ENCODE measurements at places on chromosomes 5 and 9. TPM values are rescaled to one million over a fixed set of nuclear protein-coding genes. Genes with fewer than 3 reads are reported as not detected.

The KLHL9 gene
- total RNA-seq: 22.6 TPM

DNA sequence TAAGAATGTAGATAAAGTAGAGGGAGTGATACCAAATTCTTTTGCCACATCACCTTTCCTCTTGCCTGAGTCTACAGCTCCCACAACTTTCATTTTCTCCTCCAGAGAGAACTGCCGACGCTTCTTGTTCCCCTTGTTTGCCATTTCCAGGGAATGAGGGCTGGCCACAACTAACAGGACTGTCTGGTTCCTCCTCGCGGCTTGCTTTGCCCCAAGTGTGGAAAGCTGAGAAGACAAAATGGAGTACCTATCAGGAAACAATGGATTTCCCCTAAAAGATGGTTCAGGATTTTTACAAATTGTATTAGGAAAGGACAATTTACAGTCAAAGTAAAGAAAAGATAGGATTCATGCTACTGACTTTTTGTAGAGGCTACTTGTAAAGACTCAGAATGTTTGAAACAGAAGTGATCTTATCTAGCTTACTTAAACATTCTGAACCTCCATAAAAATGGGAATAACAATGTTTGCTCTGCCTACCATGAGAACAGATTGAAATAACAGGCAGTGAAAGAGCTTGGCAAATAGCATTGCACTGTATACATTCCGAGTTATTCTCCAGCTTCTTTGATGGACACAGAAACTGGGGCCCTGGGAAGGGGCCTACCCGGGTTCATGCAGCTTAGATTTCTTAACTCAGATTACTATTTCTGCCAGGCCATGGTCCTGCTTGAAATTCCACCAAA, 4.1 kb downstream of the TIGD6 start:
- DNase-seq: no peak

The SGCD gene
- 1.3 TPM for total RNA-seq

The CFAP157 gene
- 0.86 TPM for total RNA-seq

The TAF11L7 gene
- not detected for total RNA-seq

- no peak for DNase-seq
Measured at GRCh38 chr5:61788548-61788947, 456.5 kb downstream of the ZSWIM6 start.

- DNase-seq: no peak
Measured at GRCh38 chr5:43903129-43903528, 300.1 kb downstream of the NNT start.

GRCh38 chr9:87714819-87715218, 11.1 kb upstream of the CTSL start:
- peak; percentile 95 for DNase-seq

The INSL4 gene
- not detected for total RNA-seq

DNA sequence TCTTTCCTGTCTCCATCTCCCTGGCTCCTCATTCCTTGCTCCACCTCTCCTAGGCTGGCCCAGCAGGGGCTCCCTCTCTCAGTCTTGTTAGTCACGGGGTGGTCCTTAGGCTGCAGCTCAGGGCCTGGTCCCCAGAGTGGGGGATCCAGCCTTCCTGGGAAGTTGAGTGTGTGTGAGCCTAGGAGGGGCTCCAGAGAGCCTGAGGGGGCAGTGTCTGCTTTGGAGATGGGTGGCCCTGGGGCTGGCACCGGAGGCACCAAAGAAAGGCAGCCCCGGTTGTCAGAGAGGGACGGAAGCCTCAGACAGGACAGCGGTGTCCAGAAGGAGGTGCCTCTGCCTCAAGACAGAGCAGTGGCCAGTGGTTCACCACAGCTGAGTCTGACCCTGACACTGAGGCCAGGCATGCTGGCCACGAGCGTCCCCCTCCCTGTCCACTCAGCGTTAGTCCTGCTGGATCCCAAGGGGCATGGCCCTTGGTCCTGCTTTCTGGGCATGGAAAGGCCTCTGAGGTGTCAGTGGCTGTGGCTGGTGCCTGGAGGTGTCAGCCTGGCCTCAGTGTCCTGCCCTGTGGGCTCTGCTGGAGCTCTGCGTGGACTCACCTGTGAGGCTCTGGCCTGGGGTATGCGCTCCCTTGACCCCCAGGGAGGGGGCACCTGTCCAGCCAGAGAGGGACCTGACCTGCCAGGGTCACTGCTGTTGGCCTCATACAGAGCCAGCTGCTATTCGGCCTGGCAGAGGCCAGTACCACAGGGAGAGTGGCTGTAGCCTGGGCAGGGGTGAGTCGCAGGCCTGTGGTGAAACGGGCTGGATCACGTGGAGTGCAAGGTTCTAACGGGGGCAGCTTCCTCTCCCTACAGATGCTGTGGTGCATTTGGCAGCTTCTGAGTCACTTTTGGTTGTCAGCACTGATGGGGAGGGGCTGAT, 130.6 kb downstream of the CACNA1B start:
- no peak for DNase-seq

- no peak for DNase-seq
Measured at GRCh38 chr5:41559184-41559583, 48.8 kb upstream of the PLCXD3 start.

DNA sequence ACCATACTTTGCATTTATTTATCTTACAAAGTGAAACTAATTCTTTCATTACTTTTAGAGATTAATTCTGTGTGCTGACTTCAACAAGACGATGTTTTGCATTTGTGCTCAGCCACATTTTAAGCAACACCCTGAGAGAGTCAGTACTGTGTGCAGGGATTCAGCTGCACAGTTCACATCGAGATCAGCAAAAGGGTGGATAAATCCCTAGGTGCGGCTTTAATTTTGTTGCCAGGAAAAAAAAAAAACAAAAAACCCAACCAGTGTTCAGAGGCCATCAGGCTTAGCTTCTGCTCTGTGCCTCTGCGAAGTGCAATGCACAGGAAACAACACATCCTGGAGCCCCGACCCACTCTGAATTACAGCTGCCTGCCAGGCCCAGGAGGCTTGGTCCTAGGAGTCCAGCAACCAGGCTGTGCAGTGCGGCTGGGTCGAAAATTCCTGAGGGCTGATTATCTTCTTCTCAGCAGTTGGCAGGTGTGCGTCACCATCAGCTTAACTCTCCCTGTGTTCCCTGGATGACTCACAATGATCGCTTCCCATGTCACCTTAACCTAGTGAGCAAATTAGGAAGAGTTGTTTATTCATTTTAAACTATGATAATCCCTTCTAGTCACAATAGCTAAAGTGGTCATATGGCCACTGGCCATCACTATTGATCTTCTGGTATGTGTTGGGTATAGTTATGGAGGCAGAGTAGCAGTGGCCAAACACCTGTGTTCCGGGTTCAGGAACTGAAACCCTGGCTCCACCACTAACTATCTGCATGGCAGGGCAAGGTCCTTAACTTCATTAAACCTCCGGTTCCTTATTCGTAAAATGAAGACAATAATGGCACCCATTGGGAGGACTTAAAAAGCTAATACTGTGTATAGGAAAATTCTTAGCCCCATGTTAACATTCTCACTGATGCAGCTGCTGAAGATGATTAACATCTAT, 31.2 kb upstream of the NDUFB6 start:
- no peak for DNase-seq

GRCh38 chr9:105693435-105694189, 729 bp upstream of the TMEM38B start:
- no peak for DNase-seq

The ZFP2 gene
- total RNA-seq: 0.70 TPM

GRCh38 chr9:137380171-137380570, 42.8 kb downstream of the EXD3 start:
- DNase-seq: no peak

The FKTN gene
- total RNA-seq: 6.8 TPM

DNA sequence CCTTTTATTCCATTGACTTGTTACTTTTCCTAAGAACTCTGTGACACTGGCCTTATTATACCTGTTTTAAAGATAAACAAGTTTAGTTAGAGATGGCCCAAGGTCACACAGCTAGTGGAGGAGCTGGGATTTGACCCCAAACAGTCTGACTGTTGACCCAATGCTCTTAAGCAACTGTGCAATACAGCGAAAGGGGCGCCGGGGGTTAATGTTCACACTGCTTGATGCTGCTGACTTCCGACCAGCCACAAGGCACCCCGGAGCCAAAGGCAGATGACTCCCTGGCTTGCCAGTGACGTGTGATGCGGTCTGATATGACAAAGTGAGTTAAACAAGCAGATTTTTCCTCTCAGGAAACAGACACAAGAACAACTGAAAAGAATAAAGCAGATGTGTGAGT, 23.9 kb downstream of the PIK3R1 start:
- DNase-seq: peak; percentile 87

The HTR4 gene
- total RNA-seq: 2.3 TPM

The MARVELD2 gene
- total RNA-seq: 4.9 TPM

DNA sequence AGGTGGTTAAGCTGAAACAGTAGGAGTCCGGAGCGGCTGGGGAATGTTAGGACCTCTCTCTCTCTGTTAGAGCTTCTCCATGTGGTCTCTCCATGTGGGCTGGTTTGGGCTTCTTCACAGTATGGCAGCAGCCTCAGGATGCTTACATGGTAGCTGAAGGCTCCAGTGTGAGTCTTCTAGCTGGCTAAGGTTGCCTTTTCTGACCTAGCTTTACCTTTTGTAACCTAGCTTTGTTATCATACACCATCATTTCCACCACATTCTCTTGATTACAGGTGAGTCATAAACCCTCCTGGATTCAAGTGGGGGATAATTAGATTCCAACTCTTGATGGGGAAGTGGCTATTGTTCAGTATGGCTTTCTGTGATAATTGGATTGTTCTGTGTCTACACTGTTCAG, 98.5 kb downstream of the MTREX start:
- no peak for DNase-seq

DNA sequence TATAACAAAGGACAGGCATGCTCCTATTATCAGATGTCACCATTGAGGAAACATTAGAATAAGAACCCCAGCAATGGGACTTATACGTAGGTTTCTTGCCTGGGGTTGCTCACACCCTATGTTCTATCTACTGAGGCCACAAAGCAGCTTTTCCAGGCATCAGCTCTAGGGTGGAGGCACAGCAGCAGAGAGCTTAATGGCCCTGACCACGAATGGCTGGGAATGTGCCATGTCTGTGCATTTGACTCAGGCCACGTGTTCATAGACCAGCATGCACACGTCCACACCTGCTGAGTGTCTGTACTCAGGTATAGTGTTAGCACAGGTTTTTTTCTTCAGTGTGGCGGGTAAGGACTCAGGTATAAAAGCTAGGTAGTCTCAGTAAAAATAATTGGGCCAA, 129.4 kb downstream of the AOPEP start:
- no peak for DNase-seq

- no peak for DNase-seq
Measured at GRCh38 chr5:155193029-155193428, 179.5 kb downstream of the KIF4B start.

The PLEKHG4B gene
- 20.1 TPM for total RNA-seq

- DNase-seq: no peak
Measured at GRCh38 chr9:126166291-126166690, 160.3 kb upstream of the MVB12B start.

DNA sequence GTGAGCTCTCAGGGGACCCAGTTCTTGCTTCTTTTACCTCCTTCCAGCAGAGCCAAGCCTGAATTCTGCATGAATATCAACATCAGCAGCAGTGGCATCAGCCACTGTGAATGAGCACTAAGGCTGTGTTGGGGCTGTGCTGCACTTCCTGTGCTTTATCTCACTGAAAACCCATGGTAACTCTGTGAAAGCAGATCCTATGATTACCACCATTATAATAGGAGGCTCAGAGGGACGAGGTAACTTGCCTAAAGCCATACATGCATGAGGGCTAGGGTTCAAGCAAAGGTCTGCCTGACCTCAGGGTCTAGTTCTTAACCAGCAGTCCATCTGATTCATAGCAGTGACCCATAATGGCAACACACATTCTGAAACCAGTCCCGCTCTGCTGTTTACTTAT, 60.5 kb upstream of the RAPGEF1 start:
- no peak for DNase-seq

DNA sequence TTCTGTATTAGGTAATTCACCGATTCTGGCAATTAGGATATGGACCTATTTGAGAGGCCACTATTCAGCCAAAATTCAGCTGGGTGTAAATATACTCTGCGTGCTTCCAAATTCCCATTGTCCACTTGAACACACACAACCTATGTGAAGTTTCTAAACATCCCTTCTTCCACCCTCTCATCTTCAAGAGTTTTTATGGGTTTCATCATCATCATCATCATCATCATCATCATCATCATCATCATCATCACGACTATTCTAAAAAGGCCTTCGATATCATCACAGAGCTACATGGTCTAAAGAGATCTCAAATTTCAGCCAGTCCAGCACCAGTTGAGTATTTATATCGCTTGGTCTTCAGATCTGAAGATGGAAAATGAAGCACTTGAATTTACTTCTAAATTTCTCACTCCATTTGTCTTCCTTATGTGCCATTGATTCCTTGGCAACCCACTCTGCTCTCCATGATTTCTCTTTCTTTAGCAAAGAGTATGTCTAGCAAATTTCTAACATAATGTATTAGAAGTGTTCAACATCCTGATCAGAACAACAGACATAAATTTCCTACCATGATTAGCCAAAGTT, 49.2 kb upstream of the HMHB1 start:
- DNase-seq: no peak

The CDO1 gene
- 27.1 TPM for total RNA-seq

DNA sequence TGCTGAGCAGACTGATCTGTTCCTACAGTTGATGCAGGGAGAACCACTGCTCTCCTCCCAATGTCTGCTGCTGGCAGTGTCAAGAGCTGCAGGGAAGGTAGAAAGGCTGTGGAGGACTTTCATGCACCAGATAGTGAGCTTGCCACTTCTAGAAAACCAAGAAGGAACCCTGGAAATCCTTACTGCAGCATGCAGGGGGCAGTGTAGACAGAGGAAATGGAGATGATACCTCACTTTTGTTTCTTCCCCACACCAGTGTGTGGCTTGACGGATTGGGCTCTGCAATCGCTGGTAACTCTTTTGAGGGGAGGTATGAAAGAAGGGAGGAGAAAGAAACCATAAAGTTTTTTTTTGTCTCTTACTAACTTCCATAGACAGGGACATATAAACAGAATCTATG, 480.7 kb downstream of the DMAC1 start:
- no peak for DNase-seq

The CCL21 gene
- total RNA-seq: 8.2 TPM

GRCh38 chr5:91493086-91493485, 110.0 kb upstream of the ARRDC3 start:
- no peak for DNase-seq

- peak; percentile 44 for DNase-seq
Measured at GRCh38 chr9:127528422-127529251, 77.3 kb downstream of the LRSAM1 start.

DNA sequence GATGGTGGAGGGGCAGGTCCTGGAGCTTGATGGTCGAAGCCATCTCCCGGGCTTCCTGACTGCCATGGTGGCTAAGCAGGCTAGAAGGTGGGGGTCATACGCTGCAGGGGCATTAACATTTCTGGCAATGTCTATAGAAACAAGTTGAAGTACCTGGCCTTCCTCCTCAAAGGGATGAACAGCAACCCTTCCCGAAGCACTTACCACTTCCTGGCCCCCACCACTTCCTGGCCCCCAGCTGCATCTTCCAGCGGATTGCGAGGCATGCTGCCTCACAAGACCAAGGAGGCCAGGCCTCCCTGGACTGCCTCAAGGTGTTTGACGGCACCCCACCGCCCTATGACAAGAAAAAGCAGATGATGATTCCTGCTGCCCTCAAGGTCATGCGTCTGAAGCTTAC, 97.0 kb upstream of the MOCS2 start:
- DNase-seq: no peak

The ACSL6 gene
- 0.56 TPM for total RNA-seq

All from cardiac muscle cell (in vitro differentiated cells and primary cell).